ENCODE measurements at places on chromosomes 2 and 18. TPM values are rescaled to one million over a fixed set of nuclear protein-coding genes. Genes with fewer than 3 reads are reported as not detected.

The SIX3 gene
- not detected for total RNA-seq

The OTOF gene
- total RNA-seq: 0.06 TPM

The LDLRAD4 gene
- not detected for total RNA-seq

The FAM161A gene
- total RNA-seq: 2.3 TPM

The B4GALT6 gene
- total RNA-seq: not detected

The UGT1A5 gene
- total RNA-seq: not detected

The STARD6 gene
- not detected for total RNA-seq

Data from LHCN-M2 (cell line).